Activated T-cell treated with anti-CD3 and anti-CD28 coated beads for 48 hours (primary cell): ENCODE measurements at places on chromosomes 12 and 14.
A peak's percentile ranks its signal among the peaks of the same experiment; 100 is the strongest.

DNA sequence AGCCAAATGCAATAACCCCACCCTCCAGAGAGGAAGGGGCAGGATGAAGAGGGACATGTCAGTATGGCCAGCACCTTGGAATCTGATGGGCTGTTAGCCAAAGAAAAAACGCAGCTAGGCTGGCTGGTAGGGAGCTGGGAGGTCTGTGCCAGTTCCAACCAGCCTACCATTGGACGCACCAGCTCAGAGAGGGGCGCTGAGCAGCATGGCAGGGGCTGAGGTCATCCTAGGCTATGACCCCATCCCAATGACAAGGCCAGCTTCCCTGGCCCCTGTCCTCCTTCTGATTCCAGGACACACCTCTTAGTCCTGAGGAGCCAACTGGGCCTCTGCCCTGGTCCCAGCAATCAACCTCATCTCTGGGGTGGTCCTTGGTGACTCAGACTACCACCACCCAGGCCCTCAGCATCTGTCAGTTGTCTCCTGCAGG is 12.2 kb downstream of the ACTN1 start:
- DNase-seq, result no peak

DNA sequence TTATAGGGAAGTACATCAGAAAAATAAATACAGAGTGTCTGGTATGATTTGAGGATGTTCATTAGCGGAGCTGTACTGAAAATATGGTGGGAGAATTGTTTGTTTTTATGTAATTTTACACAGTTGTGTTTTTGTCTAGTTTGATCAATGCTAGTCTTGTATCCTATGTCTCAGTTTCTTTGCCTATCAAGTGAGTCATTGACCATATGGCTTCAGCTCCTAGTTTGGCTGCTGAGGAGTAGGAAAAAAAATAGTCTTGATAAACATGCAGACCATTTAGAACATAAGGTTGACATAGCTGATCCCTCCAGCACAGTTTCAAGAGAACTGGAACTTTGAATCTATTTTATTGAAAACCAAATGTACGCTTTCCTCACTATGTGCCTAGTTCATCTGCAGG is 1292.1 kb upstream of the FLRT2 start:
- no peak for DNase-seq

GRCh38 chr12:11960646-11961045 is 110.1 kb upstream of the BCL2L14 start:
- no peak for DNase-seq

DNA sequence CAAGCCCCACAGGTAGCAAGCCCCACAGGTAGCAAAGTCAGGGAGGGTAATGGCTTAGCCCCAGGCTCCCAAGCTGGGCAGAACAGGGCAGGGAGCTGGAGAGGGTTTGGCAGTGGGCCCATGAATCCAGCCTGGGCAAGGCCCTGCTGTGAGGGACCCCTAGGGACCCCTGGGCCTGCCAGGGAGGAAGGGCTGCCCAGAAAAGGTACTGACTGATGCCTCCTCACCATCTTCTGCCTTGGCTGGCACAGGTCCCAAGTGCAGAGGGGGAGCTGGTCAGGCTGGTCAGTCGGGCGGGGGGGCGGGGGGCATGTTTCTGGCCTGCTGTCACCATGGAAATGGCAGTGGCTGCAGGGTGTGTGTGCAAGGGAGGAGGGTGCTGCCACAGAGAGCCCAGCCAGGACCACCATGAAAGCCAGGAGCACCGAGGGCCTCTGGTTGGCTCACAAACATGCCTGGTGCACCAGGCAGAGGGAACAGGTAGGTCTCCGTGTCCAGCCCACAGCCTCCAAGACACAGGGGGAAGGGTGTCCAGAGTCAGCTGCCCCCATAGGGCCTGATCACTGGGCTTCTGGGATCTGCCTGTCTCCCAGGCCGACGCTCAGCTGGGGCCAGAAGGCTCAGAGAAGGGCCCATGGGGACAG is 1.5 kb upstream of the CRIP2 start:
- DNase-seq, result no peak

- DNase-seq, result no peak
Observed at GRCh38 chr14:66359500-66359899, 126.7 kb upstream of the CCDC196 start.

- DNase-seq, result no peak
Observed at GRCh38 chr12:23221066-23221465, 596.1 kb downstream of the ETNK1 start.

DNA sequence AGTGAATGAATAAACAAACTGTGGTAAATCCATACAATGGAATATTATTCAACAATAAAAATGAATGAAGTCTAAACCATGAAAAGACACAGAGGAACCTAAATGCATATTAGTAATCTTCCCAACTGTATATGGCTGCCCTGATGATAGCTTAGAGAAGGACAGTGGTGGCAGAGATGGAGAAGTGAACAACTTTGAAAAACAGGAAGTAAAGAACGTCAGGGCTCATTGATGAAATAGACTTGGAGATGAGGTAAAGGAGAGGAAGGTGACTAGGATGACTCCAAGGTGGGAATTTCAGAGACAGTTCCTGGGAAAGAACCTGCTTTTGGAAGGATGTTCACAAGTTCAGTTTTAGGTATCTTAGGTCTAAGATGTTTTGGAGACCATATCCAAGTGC is 36.3 kb upstream of the NT5DC3 start:
- DNase-seq, result no peak

- no peak for DNase-seq
Observed at GRCh38 chr12:57360468-57360867, 70.4 kb downstream of the R3HDM2 start.

DNA sequence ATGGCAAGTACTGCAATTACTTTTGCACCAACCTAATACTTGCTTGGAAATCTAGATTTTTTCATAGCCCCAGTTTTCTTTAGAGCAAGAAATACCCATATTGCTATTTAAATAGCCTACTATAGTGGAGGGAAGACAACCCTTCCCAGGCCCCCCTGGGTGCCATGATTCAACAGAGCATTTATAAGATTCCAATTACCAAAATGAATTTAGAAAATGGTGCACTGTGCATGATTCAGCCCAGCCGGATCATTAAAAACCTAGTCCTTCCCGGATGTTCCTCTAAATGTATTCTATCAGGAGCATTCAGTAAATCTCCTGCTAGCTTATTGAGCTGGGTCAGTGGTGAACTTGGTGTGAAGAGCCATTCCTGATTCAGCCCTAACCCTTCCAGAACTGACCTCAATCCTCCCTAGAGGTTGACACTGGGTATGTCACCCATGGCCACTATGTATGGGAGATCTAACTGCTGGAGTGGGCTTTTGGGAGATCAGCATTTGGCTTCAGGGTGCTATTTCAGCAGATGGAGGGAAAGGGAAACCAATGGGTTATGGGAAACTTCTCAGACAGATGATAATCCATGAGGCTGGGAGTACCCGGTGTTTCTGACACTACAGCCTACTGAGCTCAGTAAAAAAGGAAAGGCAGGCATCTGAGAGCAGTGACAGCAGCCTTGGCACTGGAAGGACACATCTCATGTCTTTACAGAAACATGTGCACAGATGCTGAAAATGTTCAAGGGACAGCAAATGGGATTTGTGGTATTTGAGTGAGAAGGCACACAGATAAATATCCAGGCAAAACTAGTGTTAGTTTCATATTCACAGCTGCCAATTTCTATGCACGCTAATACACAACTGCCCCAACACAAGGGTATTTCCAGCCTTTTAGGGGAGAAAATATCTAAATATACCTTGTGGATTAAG is 258.9 kb downstream of the DPF3 start:
- DNase-seq, result no peak

DNA sequence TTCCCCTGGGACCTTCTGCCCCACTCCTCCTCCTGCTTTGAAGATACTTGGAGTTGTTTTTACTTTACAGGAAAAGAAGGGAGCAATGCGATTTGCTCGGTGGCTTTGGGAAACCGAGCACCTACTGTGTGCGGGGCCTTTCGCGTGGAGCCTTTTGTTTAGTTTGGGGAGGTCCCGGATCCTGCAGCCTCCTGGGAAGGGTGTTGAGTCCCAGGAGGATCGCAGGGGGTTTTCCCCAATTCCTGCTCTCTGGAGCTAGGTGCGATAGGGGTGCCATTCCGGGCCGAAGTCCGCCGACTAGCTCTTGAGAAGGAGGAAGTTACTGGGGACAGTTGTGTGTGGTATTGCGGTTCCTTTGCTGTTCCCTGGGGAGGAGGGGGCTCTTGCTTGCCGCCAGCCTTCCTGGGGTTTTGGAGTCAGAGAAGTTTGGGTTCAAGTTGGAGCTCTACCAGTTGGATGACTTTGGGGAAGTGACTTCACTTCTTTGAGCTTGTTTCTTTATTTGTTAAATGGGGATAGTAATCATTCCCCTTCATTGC is 1.1 kb downstream of the BRI3BP start:
- DNase-seq, result no peak

DNA sequence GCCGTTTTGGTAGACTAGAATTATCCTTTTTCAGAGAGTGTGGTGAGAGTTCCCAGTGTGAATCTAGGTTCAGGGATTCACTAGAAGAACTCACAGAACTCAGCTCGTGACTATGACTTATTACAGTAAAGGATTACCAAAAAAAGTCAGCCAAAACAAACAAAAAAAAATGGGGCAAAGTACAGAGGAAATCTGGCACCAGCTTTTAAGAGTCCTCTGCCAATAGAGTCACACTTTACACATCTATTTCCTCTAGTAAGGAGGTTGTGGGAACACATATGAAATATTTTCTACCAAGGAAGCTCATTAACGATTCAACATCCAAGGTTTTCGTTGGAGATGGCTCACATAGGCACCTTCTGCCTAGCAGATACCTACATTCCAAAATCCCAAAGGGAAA is 28.2 kb downstream of the TSPAN19 start:
- no peak for DNase-seq

DNA sequence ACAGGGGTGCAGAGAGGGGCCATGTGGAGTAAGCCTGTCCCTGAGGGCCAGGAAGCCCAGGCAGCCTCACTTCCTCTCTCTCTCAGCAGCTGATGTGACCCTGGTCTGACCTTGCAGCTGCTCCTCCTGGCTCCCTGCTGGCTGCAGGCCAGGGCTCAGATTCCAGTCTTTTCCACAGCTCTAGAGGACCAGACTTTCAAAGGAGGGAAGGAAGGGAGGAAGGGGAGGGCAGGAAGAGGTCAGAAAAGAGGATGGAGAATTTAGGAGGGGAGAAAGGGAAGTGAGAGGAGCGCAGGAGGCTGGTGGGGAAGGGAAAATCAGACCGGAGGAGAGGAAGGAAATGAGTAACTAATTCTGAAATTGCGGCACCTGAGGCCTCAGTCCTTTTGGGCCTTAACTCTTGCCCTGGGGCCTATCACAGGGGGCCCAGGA is 40.9 kb upstream of the VASH1 start:
- DNase-seq, result no peak

GRCh38 chr12:23949348-23950209 is at the start of gene SOX5:
TSS of gene SOX5 (minus strand) at chr12:23949670. CDS start at chr12:23949601, 69 bp downstream.
- DNase-seq, result no peak

- DNase-seq, result no peak
Observed at GRCh38 chr14:94213741-94214140, 39.6 kb downstream of the PPP4R4 start.

DNA sequence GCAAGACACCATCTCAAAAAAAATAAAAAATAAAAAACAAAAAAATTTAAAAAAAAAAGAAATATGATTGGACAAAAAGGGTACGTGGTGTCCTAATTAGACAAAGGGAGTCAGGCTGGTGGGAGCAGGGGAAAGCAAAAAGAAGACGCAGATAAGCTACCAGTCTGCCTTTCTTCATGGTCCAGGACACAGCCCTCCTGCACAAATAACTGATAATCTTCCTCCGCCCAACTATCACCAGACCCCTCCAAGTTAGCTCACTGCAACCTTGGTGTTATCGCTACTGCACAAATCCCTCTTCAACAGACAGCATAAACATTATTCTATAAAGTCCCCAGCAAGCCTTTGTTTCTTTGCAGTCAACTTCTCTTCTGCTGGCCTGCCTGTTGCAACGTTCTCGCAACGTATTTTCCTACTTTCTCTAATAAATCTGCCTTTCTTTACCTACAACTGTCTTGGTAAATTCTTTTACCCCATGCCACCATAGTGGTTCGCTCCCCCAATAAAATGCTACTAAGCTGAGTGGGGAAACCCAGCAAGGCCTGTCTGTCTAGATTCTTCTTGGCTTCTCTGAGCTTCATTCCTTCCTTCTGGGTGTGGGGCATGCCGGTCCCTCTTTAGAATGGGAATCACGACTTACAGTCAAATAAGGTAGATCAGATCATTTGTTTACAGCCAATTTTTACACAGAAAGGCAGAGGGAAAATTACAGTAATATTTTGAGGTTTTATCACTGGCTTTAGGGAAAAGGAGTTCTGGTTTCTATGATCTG is 14.6 kb upstream of the DNAL1 start:
- no peak for DNase-seq

DNA sequence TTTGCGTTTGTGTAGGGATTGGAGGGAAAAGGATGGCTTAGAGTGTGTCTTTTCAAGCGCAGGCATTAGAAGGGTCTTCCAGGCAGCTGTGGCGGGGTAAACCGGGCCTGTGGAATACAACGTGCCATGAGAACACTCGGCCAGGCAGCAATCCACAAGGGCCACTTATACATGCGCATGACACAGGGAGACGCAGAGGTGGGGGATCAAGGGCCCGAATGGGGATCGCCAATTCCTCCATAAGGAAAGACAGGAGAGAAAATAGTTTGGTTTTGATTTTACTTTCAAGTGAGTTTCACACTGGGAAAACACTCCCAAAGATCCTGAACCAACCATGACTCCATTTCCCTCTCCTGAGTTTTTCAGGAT is 71.6 kb downstream of the SPRING1 start:
- no peak for DNase-seq

DNA sequence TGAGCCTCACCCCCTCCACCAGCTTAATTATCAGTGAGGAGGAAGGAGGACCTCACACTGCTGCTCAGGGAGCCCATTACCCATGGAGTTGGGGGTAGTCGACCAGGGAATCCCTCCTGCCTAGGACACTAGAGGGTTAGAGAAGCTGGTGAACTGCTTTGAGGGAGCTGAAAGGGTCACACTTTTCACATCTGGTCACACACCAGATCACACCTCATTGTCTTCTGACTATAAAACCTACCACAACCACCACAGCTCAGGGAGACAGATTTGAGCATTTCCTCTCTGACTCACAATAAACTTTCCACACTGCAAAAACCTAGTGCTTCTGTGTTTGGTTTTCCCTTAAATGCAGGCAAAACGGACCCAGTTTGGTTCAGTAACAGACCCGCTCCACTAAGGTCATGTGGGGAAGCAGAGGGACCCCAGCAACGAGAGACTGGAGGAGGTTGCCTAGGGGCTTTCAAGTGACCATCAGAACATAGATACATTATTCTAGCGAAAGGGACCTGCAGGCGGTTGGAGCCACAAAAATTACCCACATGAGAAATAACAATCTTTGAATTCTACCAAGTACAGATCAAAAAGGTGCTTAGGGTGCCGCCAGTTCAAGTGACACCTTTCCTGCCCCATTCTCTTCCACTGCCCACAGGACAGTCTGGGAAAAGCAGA is 151.4 kb upstream of the AVPR1A start:
- DNase-seq, result no peak

- no peak for DNase-seq
Observed at GRCh38 chr14:93528884-93529558, 98.3 kb downstream of the UNC79 start.

GRCh38 chr14:98819132-98819866 is 452.7 kb downstream of the BCL11B start:
- DNase-seq, result no peak

- DNase-seq, result peak; percentile 41
Observed at GRCh38 chr12:8644345-8645248, 18.0 kb downstream of the MFAP5 start.

- no peak for DNase-seq
Observed at GRCh38 chr12:80849337-80849736, 88.4 kb downstream of the LIN7A start.
